Small intestine (tissue), 16 donors: ENCODE measurements at places on chromosomes 11 and 22. TPM values are rescaled to one million over a fixed set of nuclear protein-coding genes. Genes with fewer than 3 reads are reported as not detected.

The FJX1 gene
- 0.79 TPM for polyA plus RNA-seq

The CYP2D6 gene
- polyA plus RNA-seq = 172 TPM

The ABCC8 gene
- 3.6 TPM for polyA plus RNA-seq

The C11orf87 gene
- not detected for polyA plus RNA-seq

The NXPE4 gene
- not detected for polyA plus RNA-seq

The OR52H1 gene
- polyA plus RNA-seq = not detected

The TKFC gene
- polyA plus RNA-seq = 352 TPM

The TRIM29 gene
- polyA plus RNA-seq = 2.3 TPM

The HTR3A gene
- polyA plus RNA-seq = not detected

The DCHS1 gene
- 0.27 TPM for polyA plus RNA-seq

The TMEM132A gene
- 0.89 TPM for polyA plus RNA-seq

The CYTH4 gene
- polyA plus RNA-seq = 3.8 TPM

The KDM4E gene
- polyA plus RNA-seq = not detected

The MS4A18 gene
- polyA plus RNA-seq = 0.97 TPM

The KCNA4 gene
- 0.01 TPM for polyA plus RNA-seq

The MFNG gene
- polyA plus RNA-seq = 21.3 TPM

The SYT12 gene
- 3.1 TPM for polyA plus RNA-seq

The ZNF214 gene
- polyA plus RNA-seq = not detected
